T-cell (primary cell): ENCODE measurements at places on chromosomes 7 and 10. TPM values are rescaled to one million over a fixed set of nuclear protein-coding genes. Genes with fewer than 3 reads are reported as not detected.

OGDHL gene
- not detected for total RNA-seq

DNA sequence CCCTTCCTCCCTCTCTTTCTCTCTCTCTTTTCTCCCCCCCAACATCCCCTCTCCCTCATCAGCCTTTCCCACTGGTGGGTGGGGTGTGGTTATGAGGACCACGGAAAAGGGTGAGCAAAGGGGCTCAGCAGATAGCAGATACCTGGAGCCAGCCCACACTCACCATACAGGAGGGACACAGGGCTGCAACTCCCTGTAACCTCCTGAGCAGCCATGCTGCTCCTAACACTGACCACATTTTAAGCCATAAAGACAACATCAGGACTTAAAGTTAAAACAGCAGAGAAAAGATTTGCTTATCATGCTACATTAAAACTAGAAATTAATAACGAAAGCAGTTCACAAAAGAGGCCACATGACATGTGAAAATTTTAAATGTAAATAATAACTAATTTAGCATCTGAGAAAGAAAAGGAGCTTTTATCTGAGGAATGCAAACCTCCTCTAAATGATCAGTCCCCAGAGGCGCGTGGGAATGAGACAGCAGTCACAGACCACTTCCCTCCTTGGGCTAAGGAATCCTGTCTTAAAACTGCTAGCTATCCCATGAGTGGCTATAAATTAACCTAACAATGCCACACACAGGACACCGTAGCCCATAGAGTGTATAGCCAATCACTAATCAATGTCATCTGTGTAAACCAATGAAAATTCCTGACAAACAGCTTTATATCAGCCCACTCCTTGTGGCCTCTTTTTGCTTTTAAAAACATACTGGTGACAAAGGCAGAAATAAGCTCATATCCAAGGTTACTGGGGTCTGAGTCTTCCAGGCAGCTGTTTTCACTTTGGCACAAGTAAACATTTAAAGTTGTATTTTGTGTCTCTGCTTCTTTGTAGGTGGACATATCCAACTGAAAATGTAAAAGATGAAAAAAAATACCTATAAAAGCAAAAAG is 33.3 kb downstream of the PKD1L1 start:
- DNase-seq = no peak

DNA sequence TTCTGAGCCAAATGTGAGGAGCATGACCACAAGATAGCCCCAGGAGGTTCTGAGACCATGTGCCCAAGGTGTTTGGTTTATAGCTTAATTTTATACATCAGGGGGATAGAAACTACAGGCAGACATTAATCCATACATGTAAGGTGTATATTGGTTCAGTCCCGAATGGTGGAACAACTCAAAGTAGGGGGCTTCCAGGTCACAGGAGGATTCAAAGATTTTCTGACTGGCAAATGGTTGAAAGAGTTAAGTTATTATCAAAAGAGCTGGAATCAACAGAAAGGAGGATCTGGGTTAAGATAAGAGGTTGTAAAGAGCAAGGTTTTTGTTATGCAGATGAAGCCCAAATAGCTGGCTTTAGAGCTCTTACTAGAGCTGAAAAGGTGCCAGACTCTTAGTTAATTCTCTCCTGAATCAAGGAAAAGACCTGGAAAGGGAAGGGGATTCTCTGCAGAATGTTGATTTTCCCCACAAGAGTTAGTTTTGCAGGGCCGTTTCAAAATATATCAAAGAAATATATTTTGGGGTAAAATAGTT is 640.0 kb downstream of the IPMK start:
- DNase-seq = no peak

NAT16 gene
- not detected for total RNA-seq

VSTM4 gene
- not detected for total RNA-seq

GRCh38 chr7:81155654-81156373 is 237.0 kb upstream of the SEMA3C start:
- DNase-seq = no peak

DNA sequence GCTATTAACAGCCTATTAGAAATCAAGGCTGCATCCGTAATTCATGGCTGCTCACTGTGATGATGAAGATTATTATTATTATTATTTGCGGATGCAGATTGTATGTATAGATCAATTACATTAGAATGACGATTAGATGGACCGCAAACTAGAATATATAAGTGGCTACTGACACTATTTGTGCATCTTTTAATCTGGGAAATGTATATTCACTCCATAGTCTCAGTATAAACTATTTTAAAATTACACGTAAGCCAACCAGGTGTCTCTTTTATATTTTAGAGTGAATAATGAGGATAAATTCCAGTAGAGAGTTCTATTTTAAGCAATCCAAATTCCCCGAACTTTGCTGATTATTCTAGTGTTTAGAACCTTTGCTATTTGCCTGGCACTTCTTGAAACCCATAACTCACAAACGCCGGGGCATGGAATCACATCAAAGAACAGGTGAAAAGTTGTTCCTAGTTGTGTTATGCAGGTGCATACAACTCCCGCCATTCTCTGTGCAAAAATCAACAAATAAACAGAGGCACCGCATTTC is 509 bp upstream of the ING3 start:
- no peak for DNase-seq

CASTOR2 gene
- 8.1 TPM for total RNA-seq

- no peak for DNase-seq
Measured at GRCh38 chr10:70130878-70131559, 1.6 kb downstream of the AIFM2 start.

CLCN1 gene
- not detected for total RNA-seq

- no peak for DNase-seq
Measured at GRCh38 chr10:35696392-35697287, 54.5 kb upstream of the FZD8 start.

DNA sequence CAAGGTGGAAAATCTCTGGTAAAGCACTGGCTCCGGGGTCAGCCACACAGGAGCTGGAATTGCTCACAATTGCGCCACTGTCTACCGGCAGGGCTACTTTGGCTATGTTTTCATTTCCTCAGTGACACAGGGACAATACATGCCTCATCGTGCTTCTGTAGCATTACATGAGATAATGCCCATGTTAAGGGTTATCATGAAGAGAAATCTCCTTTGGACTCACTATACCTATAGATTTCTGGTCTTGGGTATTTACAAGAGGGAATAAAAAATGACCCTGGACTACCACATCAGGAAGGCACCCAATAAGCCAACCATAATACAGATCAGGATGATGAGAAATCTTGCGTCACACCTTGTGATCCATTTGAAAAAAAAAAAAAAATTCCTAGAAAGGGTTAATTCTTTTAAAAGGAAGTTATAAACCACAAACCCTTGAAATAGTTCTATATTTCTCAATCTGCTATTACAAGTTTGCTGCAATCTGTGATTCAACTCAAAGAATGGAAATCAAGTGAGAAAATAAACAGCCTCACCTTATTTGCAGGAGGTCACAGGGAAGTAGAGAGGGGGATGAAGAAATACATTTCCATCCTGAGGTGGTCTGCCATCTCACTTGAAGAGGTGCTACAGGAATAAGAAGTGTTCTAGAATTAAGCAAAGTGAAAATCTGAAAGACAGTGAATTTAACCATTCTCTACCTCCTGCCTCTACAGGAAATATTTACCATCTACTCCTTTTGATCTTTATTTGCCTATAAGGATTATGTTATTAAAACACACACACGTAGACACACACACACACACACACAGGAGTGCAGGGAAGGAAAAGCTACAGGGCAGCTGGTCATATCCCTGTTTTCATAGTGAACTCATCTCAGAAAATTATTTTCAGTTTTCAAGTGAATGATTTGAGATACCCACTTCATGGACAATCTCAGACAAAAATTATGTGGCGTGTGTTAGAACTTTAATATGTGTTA is 231.3 kb upstream of the CELF2 start:
- DNase-seq = no peak

DNA sequence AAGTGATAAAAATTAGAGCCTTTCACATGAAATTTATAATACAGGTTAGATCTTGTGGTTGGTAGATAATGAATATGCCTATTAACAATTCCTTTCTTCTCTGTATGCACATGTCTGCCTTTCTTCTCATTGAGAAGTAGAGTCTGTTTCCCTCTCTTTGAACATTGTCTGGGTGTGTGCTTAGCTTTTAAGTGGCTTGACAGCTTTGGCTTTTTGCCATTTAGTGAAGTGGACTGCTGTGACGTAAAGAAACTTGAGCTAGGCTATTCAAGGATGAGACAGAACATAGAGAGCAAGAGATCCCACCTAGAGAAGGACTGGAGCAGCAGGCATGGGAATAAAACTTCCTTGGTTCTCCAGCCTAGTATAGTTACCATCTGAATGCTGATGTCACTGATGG is 996.7 kb upstream of the CELF2 start:
- no peak for DNase-seq

DNA sequence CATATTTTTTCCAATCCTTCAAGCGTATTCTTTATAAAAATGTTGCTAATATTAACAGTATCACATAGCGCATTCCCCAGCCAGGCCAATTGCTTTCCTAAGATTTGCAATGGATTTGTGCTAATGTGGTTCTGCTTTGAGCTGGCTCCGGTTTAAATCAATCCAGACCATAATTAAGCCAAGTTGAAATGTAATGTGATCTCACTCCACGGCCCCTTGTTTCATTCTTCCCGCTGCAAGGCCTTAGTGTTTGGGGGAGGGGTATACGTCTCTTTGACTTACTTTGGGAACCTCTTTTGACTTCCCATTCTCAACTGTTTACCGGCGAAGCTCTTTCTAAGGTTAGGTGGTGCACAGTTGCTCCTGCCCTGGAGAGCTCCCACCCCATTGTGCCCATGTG is 86.4 kb downstream of the PRPF18 start:
- DNase-seq = no peak

DNA sequence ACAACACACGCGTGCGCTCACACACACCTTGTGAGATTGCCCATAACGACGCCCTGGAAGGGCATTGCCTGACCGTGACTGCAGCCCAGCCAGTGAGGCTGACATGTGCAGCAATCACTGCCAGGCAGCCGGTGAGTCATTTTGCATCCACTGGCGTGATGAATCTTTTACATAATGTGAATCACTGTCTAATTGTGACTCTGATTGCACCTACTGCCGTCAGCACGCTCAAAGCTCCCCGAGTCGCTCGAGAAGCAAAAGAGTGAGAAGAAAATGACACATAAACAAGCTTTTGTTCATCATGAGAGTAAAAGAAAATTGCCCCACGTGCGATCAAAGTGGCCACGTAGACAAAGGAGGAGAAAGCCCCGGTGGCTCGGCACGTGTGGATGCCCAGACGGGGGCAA is 117.4 kb upstream of the PFKP start:
- DNase-seq = no peak

GRCh38 chr10:173741-174140 is 38.5 kb downstream of the ZMYND11 start:
- DNase-seq = no peak

PDZD7 gene
- total RNA-seq = 2.0 TPM

- no peak for DNase-seq
Measured at GRCh38 chr7:44801890-44802289, 5.4 kb downstream of the PPIA start.

CHAT gene
- total RNA-seq = not detected

VSTM2A gene
- total RNA-seq = not detected

CPN1 gene
- not detected for total RNA-seq

DNA sequence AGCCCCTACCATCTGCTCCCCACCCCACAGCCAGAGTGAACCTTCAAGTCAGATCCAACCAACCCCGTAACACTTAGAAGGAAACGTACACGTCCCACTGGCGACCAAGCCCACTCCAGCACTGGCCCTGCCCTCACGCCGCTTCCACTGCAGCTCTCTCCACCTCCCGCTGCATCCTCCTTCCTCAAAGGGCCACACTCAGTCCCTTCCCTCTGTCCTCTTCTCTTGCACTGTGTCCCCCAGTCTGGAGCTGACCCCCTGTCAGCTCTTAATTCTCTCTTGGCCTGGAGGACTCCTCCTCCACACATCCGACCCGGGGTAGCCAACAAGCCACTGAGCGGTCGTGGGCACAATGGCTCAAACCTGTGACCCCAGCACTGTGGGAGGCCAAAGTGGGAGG is 85.8 kb downstream of the PROSER2 start:
- no peak for DNase-seq

GRCh38 chr7:45039106-45039505 is 39.1 kb downstream of the CCM2 start:
- DNase-seq = no peak

SLC35G1 gene
- 5.3 TPM for total RNA-seq

DNA sequence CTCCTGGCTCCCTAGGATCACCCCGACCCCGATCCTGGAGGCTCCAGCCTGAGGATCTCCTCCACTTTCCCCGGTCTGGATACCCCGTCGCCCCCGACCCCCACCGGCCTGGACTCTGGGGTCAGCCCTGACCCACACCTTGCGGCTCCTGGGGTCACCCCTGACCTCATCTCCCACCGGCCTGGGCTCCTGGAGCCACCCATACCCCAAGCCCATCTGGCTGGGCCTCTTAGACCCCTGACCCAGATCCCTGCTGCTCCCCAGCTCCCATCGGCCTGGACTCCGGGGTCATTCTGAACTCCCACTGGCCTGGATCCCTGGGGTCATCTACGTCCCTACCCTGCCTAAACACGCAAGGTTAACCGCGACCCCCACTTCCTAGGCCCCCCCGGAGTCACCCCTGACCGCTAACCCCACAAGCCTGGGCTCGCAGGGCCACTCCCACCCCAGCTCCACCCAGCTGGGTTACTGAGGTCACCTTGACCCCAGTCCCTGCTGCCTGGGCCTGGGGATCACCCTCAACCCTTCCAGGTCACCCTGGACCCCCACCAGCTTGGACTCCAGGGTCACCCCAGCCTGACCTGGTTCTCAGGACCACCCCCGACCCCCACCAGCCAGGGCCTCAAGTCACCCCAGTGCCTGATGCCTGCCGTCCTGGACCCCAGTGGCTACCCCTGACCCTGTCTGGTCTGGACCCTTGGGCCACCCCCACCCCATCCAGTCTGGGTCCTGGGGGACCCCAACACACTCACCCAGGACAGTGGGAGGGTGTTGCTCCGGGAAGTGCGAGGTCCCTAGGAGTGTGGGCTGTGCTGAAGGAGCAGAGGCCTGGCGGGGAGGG is 1.2 kb downstream of the FOXK1 start:
- no peak for DNase-seq

- DNase-seq = no peak
Measured at GRCh38 chr10:22605168-22605567, 109.2 kb downstream of the PIP4K2A start.

- no peak for DNase-seq
Measured at GRCh38 chr10:113420733-113421675, 131.8 kb upstream of the HABP2 start.

FAM131B gene
- 2.1 TPM for total RNA-seq

- DNase-seq = no peak
Measured at GRCh38 chr7:100632951-100633717, 8.2 kb downstream of the TFR2 start.

DNA sequence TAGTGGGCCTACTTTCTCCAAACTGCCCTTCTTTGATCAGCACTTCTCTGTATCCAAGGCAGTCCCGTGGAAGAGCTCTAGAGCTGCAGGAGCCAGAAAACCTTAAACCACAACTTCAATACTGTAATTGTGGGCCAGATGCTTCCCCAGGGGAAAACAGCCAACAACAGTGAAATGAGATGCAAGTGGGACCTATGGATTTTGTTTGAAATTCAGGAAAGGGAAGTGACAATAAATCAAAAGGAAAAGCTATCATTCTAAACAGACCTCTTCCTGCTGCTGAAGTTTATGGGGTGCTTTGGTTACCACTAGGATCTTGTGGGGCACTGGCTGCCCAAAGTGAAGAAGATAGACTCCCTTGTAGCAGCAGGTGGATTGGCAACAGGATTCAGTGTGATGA is 1031.7 kb downstream of the LRMDA start:
- DNase-seq = no peak
